NCI-H345 (cell line): ENCODE measurements at places on chromosomes 6 and 20.

GRCh38 chr6:8557014-8557748 lies 121.8 kb upstream of the SLC35B3 start:
- DNase-seq = no peak

DNA sequence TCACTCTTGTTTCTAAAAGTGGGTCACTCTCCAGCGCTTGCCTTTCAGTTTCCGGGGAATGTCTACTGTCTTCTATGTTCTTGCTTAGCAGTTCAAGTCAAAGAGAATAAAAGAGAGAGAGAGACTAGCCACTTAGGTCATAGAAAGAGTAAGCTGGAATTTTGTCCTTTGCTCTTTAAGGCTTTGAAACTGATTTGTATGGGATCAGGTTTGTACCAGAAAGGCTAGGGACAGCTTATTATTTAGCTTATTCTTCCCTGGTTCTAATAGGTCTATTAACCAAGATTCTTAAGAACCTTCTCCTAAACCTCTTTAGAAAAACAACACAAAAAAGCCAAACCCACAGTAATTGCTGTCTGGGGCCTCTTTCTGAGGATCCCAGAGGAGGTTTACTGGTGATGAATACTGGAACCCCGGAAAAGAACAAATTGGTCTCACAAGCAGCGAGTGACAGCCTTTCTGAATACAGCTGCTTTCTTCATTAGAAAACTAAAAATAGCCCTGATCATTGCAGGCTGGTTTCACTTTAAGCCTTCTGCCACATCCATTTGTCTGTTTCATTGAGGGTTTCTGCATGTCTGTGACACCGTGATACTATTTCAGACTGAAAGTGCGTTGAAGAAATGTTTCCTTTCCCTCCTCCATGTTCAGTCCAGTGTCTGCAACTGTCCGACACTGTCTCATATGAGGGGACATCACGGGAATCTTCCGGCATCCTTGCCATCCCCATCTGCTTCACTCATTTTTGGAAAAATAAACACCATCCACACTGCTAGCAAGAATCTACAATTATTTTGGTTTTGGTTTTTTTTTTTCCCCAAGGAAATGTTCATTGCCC lies 75.1 kb upstream of the ATXN1 start:
- no peak for DNase-seq

- peak; percentile 74 for DNase-seq
Measured at GRCh38 chr6:44133003-44133931, 5.9 kb downstream of the TMEM63B start.

- no peak for DNase-seq
Measured at GRCh38 chr6:105034470-105034869, 77.6 kb downstream of the LIN28B start.

GRCh38 chr6:148304976-148305375 lies 37.7 kb upstream of the SASH1 start:
- no peak for DNase-seq

- no peak for DNase-seq
Measured at GRCh38 chr20:34998331-34998950, 42.8 kb downstream of the MYH7B start.

DNA sequence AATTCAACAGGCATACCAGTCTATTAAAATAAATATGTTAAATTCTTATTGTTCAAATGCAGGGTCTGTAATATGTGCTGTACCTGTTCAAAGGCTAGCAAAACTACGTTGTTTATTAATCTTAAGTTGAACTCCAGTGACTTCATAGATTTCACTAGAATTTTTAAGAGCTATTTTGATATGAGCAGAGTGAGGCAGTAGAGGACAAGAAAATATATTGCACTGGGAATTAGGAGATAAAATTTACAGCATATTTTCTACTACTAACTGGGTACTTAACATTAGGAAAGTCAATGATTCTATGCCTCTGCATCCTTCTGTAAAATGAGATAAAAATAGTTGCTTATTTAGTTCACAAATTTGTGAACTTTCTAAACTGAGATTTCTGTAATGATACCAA lies 162.2 kb upstream of the BMP5 start:
- no peak for DNase-seq

- no peak for DNase-seq
Measured at GRCh38 chr6:36514554-36515456, 32.5 kb downstream of the STK38 start.

DNA sequence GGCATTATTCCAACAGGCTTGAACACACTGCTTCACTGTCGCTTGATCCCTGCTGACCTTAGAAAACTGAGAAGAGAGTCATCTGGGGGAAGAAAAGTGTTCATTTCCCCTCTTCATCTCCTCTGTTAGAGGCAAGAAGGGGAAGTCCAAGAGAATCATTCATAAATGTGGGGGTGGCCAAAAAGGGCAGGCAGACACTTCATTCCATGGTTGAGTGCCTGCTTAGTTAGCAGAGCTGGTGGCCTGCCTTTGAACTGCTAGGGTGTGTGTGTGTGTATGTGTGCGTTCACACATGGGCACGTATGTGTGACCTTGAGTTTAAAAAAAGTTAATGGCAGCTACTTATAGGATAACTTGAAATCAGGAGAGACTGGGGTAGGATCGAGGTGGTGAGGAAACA lies 39.4 kb upstream of the RFPL4B start:
- no peak for DNase-seq

DNA sequence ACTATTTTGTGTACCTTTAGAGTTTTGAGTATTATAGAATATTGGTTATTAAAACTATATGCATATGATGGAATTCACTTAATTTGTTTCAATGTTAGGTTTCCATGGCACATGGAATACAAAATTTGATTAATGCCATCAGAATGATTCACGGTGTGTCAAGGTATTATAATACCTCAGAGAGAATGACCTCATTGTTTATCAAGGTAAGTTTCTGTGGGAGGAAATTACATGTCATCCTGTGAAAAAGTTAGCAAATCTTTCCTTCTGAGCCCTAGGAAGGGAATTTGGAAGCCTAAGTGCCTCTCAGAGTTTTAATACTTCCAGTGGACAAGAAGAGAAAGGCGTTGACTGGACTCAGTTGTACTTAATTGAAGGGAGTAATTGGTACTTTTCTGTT lies 40.8 kb downstream of the DNAH8 start:
- no peak for DNase-seq

DNA sequence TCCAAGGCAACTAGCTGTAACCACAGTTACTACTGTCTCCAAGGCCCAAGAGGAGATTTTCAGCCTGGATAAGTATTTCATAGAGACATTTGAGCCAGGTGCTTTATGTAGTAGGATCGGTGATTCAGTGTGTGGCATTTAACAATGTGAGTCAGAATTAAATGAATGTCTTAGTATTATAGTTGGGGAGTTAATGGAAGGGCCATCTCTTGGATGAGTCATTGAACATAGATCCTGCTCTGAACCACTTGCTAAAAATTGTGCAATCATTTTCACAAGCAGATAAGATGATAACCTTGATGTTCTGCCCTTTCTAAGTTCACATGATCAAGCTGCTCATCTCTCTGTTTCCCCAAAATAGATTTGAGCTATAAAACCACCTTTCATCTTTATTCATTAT lies 668.9 kb upstream of the CITED2 start:
- no peak for DNase-seq

DNA sequence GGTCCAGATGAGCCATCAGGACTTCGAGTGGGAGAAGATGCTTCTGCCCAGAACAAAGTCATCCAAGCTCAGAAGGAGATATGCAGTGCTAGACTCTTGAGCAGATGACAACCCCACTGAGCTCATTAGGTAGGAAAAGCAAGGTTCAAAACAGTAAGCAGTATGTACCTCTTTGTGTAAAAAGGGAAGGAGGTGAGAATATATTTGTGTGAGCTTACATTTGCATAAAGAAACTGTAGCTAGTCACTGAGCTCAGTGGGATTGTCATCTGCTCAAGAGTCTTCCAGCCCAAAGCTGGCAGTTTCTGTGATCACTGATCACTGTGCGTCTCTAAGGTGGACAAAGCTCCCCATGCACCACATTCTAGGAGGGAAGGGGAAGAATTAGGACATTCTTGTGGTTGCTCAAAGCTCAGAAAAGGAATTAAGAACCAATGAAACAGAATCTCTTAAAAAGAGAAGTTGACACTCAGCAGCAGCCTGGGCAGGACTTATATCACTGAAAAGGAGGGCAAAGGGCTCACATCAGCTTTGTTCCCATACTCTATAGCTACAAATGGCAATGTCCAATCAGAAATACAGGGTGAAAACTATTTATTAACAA lies 90.0 kb upstream of the MAFB start:
- DNase-seq = no peak

GRCh38 chr6:164612751-164613150 lies 696.7 kb downstream of the C6orf118 start:
- DNase-seq = no peak

GRCh38 chr6:36962874-36963273 lies 8.3 kb downstream of the PI16 start:
- no peak for DNase-seq

- no peak for DNase-seq
Measured at GRCh38 chr6:154474648-154475428, 35.6 kb downstream of the CNKSR3 start.

DNA sequence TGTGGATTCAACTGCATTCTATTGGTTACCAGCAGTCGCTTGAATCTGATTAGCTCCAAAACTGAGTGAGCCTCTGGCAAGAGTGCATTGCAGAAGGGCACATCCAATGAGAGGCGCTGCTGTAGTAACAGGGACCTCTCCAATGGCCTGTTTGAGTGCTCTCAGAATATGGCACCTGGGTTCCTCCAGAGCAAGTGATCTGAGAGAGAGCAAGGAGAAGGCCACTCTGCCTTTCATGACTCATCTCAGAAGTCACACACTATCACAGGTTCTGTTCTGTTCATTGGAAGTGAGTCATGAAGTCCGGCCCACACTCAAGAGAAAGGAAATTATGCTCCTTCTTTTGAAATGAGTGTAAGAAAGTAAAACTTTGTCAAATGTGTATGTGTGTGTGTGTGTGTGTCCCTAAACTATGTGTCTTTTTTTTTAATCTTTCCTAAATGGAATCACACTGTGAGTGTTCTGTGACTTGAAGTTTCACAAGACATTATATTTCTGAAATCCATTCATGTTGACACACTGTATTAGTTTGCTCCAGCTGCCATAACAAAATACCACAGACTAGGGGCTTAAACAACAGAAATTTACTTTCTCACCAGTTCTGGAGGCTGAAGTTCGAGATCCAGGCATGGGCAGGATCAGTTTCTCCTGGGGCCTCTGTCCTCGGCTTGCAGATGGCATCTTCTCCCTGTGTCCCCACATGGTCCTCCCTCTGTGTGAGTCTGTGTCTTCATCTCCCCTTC lies 138.3 kb upstream of the CDYL start:
- no peak for DNase-seq

- peak; percentile 56 for DNase-seq
Measured at GRCh38 chr20:10511509-10512251, 76.6 kb downstream of the SLX4IP start.

DNA sequence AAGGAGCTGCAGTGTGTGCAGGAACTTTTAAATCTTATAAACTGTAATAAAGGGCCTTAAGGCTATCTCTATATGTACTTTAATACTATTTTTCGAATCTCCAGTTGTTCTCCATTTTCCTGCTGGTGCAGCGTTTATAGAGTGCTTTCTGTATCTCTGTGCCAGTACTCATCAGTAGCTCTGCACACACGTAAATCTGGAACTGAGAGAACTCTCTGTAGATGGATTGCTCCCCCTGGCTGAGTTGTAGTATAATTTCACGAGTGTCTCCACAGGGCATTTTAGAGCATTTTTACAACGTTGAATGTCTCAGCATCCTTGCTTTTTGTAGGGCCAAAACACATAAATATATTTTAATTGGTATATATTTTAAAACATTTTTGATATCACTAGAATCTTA lies 256.5 kb downstream of the TRDN start:
- DNase-seq = peak; percentile 28

- no peak for DNase-seq
Measured at GRCh38 chr6:28856620-28857005, 67.2 kb downstream of the TRIM27 start.

DNA sequence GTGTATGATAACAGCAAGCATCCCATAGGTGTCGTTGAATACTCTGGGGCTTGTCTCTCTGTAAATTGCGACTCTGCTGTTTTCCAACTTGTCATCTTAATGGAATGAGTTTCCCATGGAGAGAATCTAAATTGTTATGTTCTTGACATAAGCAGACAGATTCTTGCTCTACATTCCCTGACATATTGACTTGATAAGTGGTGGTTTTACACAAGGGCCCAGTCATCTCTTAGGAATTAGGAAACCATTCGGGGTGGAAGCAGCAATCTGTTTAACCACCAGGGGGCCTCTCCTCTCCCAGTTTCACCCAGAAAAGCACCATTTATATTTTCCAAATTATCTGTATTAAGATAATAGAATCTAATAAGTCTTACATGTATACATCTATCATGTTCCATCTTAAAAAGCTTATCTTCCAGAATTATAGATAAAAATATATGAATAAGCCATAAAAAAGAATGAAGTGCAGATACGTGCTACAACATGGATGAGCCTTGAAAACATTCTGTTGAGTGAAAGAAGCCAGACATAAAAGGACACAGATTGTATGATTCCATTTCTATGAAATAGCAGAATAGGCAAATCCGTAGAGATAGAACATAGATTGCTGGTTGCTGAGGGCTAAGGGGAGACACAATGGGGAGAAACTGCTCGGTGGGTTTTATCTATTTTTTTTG lies 23.1 kb upstream of the MROH8 start:
- DNase-seq = peak; percentile 22
